ENCODE measurements at places on chromosomes 12 and 14.

DNA sequence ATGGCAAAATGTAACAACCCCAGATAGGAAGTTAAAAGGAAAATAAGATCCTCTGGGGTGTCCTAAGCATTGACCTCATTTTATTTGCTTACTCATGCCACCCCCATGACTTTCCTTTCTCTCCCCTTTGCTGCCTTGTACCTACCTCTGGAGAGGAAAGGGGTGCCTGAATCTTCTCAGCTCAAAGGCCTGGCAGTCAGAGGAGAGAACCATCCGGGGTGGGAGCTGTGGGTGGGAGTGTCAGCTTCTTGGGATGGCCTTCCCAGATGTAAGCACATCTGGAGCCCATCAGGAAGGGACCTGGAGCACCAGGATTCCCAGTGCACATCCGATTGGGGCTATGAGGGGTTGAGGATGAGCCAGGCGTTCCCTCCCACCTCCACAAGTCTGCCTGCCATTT is 5.2 kb upstream of the ITGA5 start:
- no peak for DNase-seq

- DNase-seq: no peak
Observed at GRCh38 chr12:78888568-78888967, 24.0 kb downstream of the SYT1 start.

GRCh38 chr12:116249938-116250337 is 27.6 kb downstream of the MED13L start:
- DNase-seq: no peak

DNA sequence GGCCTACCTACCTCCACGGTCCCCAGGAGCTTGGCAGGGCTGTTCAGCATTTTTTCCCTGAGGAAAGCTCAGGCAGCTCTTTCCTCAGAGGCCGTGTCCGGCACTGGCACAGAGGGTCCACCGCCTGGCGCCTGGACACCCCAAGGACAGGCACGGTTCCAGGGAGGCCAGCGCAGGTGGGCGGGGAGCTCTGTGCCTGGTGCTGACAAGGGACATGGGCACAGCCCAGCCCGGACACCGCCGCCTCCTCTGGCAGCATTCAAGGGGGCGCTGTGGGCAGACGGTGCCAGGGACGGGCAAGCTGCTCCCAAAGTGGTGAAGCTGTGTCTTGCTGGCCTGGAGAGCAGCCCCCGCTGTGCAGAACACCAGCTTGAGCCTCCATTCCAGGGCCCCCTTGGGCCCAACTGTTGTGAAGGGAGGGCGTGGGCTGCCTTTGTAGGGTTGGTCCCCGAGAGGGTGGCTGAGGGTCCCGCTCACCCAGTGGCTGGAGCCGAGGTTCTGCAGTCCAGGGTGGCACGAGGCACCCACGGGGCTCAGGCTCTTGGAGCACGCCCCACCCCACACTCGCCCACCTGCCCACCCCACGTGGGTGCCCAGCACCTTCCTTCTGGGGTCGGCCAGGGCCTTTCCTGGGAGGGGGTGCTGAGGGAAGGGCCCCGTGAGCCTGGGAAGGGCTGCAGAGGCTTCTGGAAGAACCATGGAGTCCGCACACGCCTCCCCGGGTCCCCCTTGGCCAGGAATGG is 29.3 kb upstream of the TEX22 start:
- DNase-seq: no peak

GRCh38 chr12:48991247-48992050 is 7.7 kb downstream of the DDN start:
- DNase-seq: no peak

DNA sequence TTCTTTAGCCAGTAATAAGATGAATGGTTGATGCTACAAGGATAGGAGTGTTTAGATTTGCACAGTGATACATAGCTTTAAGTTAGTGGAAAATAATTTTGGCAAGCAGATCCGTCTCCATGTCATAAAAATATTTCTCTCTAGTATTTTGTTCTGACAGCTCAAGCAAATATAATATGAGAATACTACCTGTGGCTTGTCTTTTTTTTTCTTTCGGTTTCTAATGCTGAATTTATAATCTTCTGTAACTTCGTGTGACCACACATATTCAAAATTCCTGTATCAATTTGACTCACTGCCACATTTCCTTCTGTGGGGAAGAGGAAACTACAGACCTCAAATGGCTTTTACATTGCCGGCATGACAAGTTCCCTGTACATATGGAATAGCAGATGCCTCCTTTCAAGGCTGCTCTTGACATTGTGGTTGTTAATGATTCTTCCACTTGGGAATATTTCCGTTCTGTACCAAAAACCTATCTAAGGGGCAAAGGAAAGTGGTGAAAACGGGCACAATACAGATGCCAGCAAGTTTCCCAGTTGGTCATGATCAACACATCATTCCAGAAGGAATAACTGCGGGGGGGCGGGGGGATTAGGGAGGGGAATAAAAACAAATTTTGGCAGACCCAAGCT is 103.6 kb upstream of the CCDC91 start:
- DNase-seq: no peak

DNA sequence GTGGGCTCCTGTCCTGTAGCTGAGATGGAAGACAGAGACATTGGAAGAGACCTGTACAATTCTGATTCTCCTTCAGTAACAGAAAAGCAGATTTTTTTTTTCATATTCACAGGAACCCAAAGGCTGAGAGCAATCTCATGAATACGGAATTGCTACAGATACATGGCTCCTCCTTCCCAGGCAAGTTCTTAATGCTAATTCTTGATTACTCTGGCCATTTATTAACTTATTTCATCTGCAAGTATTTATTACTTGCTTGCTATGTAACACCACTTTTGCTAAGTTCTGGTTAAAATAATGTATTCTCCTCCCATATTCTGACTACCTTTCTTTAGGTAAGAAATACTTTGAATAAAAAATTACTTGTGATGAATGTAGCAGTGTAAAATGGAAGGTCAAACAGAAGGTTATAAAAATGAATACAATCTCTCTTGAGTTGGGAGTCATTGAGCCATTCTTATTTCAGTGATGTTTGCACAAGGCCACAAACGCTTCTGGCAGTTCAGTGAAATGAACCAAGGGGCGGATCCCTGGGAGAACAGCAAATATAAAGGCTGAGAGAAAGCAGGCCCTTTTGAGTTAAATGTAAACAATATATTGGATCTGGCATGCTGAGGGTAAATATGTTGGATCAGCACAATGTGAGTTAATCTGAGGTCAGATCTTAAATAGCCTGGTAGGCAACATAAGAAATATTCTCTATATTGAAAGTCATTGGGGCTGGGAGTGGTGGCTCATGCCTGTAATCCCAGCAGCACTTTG is 37.6 kb downstream of the MUCL1 start:
- no peak for DNase-seq

DNA sequence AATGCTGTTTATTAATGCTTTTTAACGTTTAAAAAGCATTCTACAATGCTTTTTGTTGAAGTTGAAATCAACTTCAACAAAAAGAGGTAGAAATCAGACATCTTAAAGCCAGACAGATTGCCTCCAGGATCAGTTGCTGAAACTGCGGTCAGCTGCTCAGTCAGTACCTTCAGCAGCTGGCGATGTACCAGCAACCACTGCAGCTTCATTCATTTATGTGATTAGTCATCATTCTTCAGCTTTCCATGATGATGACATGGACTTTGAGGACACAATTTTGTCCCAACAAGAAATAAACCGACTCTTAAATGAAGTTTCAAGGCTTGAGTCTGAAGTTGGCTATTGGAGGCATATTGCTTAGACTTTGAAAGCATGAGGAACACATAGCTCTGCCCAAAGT is 31.5 kb upstream of the NUAK1 start:
- DNase-seq: no peak

DNA sequence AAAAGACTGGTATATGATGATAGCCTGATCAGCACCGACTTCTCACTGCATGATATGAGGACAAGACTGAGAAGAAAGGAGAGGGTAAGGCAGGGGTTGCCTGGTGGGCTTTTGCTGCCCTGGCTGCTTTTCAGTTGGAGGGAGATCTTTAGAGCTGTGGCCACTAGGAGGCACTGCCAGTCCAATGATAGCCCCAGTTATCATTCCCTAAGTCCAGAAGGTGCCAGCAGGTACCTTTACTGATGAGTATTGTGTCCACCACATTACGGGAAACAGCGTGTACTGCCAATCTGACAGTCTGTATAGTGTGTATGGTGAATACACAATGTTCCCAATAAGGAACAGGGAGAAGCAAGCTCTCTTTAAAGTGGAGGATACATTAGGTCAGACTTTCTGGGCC is 55.8 kb upstream of the CCDC175 start:
- DNase-seq: no peak

DNA sequence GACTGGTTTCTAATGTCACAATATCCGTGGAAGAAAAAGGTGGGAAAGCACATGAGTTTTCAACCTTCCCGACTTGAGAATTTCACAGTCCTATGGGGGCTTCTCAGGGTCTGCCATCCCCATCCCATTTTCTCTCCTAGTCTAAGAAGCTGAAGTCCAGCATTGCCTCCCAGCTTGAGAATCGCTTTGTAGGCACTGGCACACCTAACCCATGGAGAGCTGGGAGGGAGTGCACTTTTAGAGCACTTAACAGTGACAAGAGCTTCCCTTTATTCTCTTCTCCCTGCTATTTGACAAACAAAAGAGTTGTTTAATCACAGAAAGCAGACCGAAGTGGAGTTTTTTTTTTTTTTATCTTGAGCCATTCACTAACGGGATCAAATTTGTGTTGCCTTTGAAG is 22.8 kb upstream of the SRRM4 start:
- DNase-seq: no peak

DNA sequence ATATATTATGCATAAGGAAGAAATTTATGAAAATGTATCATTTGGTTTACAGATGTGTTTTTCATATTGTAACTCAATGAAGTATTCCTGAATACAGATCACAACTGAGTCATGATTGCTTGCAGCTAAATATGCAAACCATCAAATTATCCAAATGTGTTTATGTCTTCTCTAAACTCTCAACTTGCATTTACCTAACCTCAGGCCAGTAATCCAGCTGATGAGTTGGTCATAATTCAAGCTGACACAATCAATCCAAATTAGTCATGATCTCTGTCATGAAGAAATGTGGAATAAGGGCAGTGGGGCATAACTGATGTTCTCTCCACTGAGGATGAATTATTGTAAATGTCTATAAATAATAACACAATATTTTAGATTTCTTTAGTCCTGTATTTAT is 104.8 kb upstream of the CNTN1 start:
- DNase-seq: no peak

- DNase-seq: no peak
Observed at GRCh38 chr14:61493239-61493638, 171.9 kb downstream of the PRKCH start.

- no peak for DNase-seq
Observed at GRCh38 chr12:90216815-90217214, 508.2 kb upstream of the ATP2B1 start.

DNA sequence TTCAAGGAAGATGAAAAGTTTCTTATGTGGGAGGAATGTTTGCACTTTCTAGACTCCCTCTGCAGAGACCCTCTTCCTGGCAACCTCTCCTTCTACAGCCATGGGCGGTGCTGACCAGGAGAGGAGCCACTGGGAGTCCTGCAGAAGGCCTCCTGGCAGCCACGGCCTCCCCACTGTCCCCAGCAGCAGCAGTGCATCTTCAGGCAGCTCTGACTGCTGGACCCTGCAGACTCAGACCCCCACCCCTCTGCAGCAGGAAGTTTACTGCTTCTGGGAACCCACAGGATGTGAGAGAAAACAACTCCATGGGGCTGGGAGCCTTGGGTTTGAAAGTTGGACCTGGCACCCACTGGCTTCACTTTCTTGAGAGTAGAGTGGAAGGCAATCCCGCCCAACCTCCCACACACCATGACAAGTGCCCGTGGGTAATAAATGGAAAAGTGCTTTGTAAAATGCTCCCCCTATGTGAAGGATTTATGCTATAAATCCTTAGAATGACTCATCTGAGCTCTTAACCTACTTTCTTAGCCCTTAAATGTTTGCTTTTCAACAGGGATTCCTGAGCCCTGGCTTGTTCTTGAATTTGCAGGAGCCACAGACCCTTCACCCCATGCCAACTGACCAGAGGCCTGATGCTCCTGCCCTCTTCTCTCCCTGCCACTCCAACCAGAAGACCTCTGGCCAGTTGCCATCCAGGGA is 37.5 kb upstream of the DDX11 start:
- no peak for DNase-seq

GRCh38 chr14:59919570-59920377 is at the start of gene LRRC9:
Gene LRRC9 (plus strand): TSS chr14:59920144.
- no peak for DNase-seq

- no peak for DNase-seq
Observed at GRCh38 chr12:114918535-114919233, 234.7 kb upstream of the TBX3 start.

GRCh38 chr14:71089971-71090370 is 182.7 kb downstream of the PCNX1 start:
- no peak for DNase-seq

DNA sequence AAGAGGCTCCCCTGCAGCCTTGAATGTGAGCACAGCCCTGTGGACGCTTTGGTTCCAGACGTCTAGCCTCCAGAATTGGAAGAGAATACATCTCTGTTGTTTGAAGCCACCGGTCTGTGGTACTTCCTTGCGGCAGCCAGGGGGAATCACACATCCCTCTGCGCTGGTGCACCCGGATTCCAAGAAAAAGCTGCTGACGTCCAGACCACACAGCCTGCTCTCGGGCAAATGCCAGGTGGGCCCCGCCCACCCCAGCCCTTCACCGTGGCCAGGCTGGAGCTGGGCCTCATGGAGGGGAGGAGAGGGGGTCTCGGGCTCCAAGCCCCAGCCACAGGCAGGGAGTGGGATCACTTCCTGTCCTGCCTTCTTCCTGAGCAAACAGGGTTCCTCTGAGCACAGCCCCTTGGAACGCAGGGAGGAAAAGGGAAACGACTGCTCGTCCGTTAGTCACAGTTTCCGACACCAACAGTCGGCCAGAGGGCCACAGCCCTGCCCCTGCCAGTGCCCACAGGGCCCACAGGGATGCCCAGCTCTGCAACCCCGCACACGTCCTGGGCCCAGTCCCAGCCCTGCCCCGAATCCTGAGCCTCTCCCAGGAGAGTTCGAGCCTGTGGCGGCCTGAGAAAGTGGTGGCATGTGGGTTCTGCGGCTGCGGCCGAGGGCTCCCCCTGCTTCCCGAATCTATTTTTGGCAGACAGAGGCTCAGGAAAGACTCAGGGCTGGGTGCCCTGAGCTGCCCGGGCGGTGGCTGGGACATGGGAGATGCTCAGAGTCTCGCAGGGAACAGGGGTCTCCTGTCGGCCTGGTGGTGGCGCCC is 85.3 kb downstream of the RFLNA start:
- no peak for DNase-seq

DNA sequence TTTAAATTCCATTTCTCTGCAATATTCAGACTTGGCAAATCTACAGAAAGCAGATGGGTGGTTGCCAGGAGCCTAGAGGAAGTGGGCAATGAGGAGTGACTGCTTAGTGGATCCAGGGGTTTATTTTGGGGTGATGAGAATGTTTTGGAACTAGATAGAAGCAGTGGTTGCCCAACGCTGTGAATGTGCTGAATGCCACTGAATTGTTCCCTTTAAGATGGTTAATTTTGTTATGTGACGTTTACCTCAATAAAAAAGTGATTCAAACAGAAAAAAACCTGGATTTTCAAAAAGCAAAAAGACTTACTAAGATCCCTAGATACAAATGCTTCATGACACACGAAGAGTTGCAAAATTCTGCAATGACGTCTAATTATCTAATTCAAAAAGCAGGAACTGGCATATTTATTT is 34.2 kb downstream of the DAO start:
- DNase-seq: no peak

- no peak for DNase-seq
Observed at GRCh38 chr12:11681207-11681606, 31.7 kb downstream of the ETV6 start.

Measured in activated naive CD8-positive, alpha-beta T cell treated with anti-CD3 and anti-CD28 coated beads, Interleukin-2, amount 50 U/mL, for 16 hours (primary cell).